Cortex of kidney (tissue), 1 donor: ENCODE measurements at places on chromosomes 5 and 9.

DNA sequence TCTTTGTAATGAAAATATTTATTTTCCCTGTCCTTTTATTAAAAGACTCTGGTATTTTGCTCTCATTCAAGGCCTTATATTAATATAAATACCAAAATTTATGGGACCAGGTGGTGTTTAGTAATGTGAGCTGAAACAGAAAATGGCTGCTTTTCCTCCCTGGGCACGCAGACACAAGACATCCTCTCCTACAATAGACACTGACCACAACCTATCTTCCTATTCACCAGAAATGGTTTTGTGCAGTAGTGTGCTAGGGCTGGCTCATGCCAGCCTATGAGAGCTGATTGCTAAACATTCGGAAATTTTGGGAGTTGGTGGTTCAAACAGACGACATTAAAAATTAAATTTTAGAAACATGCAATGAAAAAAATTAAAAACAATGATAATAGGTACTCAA lies 338.2 kb downstream of the BNC2 start:
- DNase-seq, result no peak

DNA sequence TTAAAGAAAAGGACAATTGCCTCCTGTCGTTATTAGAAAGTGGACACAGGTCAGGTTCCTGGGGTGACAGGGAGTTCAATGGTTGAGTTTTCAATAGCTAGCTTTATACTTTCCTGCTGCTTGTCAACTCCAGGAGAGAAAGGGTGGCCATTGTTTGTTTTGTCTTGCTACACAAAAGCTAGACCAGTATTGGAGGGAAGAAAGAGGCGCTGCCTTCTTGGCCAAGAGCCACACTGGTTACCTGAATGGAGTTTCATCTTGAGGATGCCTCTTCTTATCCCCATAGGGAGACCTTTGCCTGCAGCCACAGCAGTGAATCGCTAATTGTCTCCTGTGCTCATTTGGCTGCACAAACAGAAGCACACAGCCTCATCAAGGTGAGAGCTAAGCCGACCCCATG lies 279.4 kb upstream of the GRIA1 start:
- DNase-seq, result no peak

DNA sequence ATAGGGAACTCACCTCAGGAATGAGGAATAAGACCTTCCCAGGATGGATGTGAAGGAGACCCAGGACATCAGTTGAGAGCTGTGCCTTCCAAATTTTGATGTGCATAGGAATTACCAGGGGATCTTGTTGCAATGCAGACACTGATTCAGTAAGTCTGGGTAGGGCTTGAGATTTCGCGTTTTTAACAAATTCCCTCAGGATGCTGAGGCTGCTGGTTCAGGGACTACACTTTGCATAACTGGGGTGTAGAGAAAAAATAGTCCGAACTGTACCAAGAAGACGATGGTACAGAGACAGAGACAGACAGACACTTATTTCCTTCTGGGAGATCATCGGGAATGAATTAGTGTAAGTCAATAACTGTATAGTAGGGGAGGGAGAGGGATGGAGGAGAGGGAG lies 82.3 kb upstream of the FREM1 start:
- DNase-seq, result no peak

GRCh38 chr5:139795074-139796001 lies at the start of gene PSD2:
PSD2 (plus strand) TSS chr5:139795808; CDS start chr5:139809441, 13,633 bp downstream.
- DNase-seq, result no peak

- no peak for DNase-seq
These were observed 689 bp upstream of the GLRA1 start for GRCh38 chr5:151925340-151925739.

DNA sequence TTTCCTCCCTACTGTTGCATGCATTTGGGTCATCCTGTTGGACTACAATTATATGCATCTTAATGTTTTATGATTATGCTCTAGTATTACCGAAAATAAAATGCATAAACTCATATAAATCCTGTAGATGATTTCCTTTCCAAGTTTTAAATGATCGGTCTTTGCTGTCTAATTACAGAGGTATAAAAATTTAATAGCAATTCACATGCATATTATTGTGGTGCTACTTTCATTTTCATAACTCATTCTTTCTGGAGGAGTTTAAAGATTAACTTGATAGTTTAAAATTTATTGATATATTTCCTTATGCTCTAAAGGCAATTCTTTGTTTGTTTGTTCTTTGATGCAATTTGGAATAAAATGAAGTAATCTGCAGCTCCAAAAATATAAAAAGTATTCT lies 1475.1 kb downstream of the MAT2B start:
- no peak for DNase-seq

DNA sequence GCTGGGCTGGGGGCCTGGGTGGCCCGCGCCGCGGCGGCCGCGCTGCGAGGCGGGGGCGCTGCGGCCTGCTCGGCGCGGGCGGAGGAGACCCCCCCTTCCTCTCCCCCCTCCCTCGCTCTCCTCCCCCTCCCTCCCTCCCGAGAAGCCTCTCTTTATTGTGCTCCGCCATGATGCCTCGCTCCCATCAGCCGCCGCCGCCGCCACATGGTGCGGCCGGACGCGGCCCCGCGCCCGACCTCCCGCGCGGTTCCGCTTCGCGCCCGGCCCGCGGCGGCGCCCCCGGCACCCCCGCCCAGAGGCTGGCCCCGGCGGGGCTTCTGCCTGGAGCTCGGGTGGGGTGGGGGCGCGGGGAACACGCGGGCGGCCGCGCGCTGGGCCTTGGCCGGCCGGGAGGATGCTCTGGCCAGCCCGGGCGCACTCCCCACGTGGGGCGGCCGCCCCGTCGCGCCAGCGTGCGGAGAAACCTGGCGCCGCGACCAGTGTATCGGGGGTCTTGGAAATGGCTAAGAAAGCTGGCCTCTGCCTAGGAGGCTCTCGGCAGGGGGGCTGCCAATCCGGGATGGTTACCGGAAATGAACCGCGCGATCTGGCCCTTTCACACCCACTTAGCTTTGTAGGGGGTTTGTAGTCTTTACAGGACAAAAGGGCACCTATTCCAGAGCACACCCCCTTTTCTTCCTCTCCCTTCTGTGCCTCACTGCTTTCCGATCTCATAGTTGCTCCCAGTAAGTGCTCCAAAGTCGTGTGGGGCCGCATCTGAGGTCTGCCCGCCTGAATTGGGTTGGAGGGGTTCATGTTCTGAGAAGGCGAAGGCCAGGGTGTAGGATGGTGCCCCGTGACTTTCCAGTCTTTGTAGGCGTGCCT lies 1.0 kb downstream of the SET start:
- no peak for DNase-seq

GRCh38 chr9:98264516-98264915 lies 9.1 kb upstream of the TBC1D2 start:
- DNase-seq, result no peak

DNA sequence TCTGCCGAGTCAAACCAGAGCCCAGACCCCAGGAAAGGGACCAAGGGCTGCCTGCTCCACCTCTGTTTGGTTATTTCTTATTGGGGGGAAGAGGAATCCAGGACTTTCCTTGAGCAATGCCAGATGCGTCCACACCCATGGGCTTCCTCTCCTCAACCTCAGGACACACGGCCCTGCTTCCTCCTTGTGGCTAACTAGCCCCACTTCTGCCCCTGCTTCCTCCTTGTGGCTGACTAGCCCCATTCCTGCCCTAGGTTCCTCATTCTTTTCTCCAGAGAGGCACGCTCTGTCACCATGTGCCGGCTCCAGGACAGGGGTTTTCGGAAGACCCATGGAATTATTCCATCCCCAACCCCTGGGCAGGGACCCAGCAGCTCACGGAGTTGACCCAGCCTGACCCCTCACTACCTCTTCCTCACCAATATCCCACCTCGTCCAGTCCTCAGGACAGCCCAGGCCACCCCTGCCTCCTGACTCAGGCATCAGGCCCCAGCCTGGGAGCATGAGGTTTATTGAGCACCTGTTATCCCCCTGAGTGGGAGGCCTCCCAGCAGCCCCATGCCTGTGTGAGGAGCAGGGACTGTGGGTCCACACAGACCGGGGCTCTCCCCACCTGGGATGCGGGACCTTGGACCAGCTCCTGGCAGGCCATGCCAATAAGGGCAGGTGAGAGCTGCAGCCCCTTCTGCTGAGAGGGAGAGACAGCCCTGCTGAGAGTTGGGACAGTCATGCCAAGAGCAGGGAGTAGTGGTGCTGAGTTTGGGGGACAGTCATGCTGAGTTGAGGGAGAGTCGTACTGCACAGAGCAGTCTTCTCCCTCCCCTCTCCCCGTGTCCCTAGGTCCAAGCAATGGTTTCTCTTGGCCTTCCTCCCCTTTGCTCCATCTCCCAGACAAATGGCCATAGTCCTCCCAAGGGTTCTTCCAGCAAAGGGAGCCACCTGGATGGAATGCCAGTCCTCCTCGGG lies 11.8 kb upstream of the FCN1 start:
- no peak for DNase-seq

GRCh38 chr5:128681764-128682592 lies 143.9 kb upstream of the FBN2 start:
- DNase-seq, result no peak

DNA sequence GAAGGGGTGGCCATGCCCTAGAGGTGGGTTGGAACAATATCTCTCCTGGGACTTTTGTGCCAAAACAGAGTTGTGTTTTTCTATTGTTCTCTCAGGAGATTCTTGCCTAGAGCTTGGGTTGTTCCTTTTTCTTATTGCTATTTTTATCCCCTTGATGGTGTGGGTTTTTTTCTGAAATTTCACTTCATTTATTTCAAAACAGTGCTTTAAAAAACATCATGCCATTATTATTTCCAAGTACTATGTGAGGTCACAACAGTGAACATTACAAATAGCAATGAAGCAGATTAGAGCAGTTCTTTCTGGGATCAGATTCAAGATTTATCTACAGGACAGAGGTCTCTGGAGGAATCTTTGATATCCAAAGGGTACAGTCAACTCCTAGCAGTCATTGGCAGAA lies 76.6 kb downstream of the ACTBL2 start:
- no peak for DNase-seq

GRCh38 chr5:116778032-116778431 lies 203.4 kb upstream of the SEMA6A start:
- DNase-seq, result no peak

- no peak for DNase-seq
These were observed 78.2 kb downstream of the FAM114A2 start for GRCh38 chr5:153960269-153961215.
